ENCODE measurements at places on chromosomes 1 and 21. TPM values are rescaled to one million over a fixed set of nuclear protein-coding genes. Genes with fewer than 3 reads are reported as not detected.

The KCNE1 gene
- polyA plus RNA-seq: not detected

The OVAAL gene
- polyA plus RNA-seq: not detected

The LENEP gene
- not detected for polyA plus RNA-seq

The NUP210L gene
- polyA plus RNA-seq: 0.06 TPM

The GUCA2A gene
- not detected for polyA plus RNA-seq

The UTS2 gene
- polyA plus RNA-seq: 10.0 TPM

The CD1E gene
- not detected for polyA plus RNA-seq

The CYP4Z1 gene
- polyA plus RNA-seq: not detected

The SLAMF1 gene
- polyA plus RNA-seq: 48.5 TPM

The PRELP gene
- not detected for polyA plus RNA-seq

The HRNR gene
- not detected for polyA plus RNA-seq

Data from CD8-positive, alpha-beta memory T cell (primary cell).